ENCODE measurements at places on chromosomes 6 and 20.

DNA sequence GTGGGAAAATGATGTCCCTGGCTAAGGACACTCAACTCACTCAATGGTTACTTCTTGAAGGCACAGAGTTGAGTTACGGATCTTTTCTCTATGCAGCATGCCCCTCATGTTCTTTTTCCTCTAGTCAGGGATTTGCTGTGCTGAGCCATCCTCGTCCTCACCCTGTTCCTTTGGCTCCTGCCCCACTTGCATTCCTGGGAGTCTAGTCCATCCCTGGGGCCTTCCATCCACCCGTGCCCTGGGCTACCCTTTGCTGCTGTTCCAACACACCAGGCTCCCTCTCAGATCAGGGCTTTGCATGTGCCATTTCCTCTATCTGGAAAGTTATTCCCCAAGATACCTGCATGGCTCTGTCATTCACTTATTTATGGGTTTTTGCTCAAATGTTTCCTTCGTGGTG lies 13.3 kb upstream of the KCNG1 start:
- no peak for DNase-seq

GRCh38 chr6:5967594-5967993 lies 39.1 kb downstream of the NRN1 start:
- no peak for DNase-seq

DNA sequence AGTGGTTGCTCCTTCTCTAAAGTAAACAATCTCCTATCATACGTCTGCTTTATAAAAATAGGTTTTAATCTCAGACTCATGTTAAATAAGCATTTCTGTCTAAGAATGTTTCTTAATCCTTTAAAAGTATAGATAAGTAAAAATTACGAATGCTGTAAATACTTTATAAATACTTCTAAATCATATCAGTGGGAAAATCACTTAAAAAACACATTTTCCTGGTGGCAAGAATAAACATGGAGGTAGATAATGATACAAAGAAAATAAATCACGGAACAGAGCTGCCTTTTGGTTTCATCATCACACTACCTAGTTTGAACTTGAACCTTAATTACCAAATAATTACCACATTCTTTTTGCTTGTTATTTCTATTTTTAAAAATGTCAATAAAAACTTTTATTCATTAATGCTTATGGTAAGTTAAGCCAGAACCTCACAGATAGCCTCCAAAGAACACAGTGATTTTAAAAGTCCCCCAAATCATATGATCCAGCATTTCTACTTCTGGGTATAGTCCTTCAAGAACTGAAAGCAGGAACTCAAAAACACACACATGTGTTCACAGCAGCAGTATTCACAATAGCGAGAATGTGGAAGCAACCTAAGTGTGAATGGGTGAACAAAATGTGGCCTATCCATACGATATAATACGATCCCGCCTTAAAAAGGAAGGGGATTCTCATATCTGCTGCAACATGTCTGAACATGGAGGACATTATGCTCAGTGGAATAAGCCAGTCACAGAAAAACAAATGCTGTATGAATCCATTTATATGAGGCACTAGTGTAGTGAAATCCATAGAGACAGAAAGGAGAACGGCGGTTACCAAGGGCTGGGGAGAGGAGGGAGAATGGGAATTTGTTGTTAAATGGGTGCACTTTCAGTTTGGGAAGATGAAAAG lies 72.4 kb downstream of the SLC22A23 start:
- DNase-seq, result no peak

DNA sequence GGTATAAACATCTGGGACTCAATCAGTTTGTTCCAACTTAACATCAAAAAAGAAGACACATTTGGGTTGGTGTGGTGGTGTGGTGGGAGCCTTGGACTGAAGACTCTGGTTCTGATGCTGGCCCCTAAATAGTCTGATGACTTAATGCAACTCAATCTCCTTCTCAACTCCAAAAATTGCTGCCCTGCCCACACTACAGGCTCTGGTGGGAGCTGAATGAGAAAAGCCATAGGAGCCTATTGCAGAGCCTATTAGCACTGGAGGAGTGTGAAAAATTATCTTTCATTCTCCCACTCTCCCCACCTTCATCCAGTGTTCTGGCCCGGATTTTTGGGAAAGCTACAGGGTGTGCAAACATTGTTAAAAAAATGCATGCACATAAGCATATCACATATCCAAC lies 56.5 kb downstream of the DTNBP1 start:
- no peak for DNase-seq

DNA sequence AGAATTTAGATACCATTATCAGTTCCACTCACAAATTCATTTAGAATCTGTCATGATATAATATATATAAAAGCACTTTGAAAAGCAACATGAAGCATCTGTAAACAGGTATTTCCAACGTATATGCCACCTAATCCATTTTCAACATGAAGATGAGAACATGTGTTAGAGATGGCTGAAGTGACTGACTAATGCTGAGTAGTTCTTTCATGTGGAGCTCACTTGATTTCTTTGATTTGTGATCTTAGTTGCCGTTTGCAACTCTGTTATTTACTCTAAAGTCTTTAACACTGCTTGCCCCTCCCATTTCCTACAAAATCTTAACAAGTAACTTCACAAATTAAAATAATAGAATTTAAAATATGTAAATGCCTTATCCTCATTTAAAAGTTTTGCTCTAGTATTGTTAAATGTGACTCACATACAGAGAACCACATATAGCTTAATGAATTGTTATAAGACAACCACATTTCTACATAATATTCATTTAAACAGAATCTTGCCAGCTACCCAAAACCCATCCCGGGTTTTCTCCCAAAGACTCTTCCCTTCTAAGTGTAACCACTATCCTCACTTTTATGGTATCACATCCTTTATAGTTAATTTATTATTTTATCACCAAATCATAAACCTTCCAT lies 78.3 kb downstream of the ME1 start:
- DNase-seq, result no peak

DNA sequence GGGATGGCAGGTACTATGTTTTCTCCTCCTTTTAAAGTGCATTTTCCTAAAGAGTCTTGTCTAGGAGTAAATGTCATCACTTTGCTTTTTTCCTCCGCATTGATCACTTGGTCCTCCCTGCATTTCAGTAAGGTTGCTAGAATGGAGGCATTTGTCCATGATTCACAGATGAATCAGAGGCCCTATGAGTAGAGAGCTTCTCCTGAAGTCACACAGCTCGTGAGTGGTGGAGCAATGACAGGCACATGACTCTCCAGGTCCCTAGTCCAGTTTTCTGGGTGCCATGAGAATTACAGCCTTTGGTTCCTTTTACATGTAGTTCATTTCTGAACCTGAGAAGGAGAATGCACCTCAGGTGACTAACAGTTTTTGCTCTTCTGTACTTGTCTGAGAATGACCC lies 50.5 kb downstream of the HLA-A start:
- DNase-seq, result no peak

DNA sequence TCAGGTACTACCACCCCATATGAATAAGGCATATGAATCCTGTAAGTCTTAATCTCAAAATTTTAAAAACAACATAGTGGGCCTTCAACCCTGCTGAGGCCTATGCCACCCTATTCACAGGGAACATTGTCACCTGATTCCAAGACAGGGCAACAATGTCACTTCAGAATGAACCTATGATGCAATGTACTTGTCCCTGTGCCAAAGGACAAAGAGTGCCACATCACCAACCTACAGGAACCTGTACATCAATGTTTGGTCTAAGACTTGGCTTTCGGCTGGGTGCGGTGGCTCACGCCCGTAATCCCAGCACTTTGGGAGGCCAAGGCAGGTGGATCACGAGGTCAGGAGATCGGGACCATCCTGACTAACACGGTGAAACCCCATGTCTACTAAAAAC lies 318.5 kb upstream of the JARID2 start:
- no peak for DNase-seq

- no peak for DNase-seq
Observed at GRCh38 chr6:6659600-6660327, 71.2 kb downstream of the LY86 start.

GRCh38 chr20:7773511-7773910 lies 166.7 kb downstream of the HAO1 start:
- DNase-seq, result no peak

- DNase-seq, result no peak
Observed at GRCh38 chr6:3377536-3378397, 79.1 kb downstream of the SLC22A23 start.

DNA sequence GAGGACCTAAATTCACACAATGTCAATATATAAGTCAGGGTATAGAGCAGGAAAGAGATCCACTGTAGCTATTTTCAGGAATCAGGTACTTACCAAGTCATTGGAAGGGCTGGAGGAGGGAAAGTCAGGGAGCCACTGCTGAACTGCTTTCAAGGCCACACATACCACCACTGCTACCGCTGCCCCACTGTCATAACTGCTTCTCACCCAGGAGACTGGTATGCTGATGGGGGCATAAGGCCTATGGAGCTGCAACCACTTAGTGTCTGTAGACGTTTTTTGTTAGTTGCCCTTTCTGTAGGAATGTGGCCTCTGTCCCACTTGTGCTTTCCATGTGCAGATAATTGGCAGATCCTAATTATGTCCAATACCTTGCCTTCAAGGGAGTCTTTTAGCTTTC lies 5.4 kb downstream of the SMAP1 start:
- no peak for DNase-seq

- no peak for DNase-seq
Observed at GRCh38 chr20:60715172-60715571, 536.9 kb upstream of the CDH4 start.

GRCh38 chr20:41452226-41452625 lies 85.6 kb upstream of the EMILIN3 start:
- no peak for DNase-seq

GRCh38 chr6:149331871-149332270 lies 14.4 kb downstream of the TAB2 start:
- no peak for DNase-seq

All from COR-L47 (cell line).